ENCODE measurements at places on chromosomes 1 and 21.

- DNase-seq, result no peak
These were observed at the start of gene RIIAD1 for GRCh38 chr1:151720974-151721787. TSS of gene RIIAD1 (plus strand) at chr1:151721522. CDS start at chr1:151721537, 15 bp downstream.

- DNase-seq, result no peak
These were observed 45.0 kb downstream of the GNG12 start for GRCh38 chr1:67788238-67788790.

DNA sequence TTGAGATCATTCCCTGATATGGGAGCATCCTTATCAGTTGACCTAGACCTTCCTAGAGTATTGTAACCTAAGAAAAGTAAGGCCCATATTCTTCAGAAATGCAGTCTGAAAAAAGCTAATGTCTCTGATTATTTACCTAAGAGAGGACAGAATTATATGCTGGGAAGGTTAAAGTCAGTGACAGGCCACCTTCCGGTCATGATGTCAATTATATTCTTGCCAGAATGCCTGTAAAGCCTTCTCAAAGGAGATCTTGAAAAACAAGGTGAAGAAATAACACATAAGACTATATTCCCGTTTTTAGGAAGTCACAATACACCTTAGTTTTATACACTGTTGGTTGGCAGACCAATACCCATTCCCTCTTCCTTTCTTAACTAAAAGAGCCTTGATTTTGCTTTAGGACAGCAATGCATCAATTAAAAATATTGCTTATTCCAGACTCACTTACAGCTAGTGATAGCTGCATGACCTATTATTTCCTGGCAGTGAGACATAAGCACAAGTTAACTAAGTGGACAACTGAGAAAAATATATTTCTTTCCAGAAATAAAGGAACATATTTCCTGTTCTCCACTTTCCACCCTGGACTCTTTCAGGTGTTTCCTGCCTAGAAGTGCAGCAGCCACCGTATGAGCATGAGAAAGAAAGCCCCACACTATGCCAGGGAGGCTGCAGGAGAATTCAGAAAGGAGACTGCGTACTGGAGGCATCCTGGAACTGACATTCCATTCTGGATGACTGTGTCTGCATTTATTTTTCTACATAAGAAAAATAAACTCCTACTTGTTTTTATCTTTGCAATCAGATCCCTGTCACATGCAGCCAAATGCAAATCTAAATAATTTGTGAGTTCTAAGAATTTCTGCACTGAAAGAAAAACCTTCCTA is 332.9 kb upstream of the PTBP2 start:
- no peak for DNase-seq

DNA sequence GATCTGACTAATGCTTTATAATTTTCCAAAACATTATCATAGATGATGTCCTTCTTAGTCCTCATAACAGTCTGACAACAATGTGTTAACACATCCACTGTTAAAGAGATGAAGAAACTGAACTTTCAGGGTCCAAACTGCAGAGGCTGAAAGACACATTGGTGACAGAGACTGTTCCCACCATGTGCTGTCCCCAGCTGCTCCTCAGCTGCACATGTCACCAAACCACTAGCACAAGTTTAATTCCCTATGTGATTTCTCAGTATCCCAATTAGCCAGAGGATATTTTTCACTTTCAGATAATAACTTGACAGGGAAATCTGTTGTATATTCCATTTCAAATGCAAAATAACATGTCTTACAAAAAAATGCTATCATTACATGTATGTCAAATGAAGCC is 24.6 kb downstream of the LAMC2 start:
- DNase-seq, result no peak

- DNase-seq, result no peak
These were observed 67.9 kb upstream of the EFHD2 start for GRCh38 chr1:15341634-15342407.

GRCh38 chr1:229339520-229339919 is 3.3 kb downstream of the CCSAP start:
- no peak for DNase-seq

DNA sequence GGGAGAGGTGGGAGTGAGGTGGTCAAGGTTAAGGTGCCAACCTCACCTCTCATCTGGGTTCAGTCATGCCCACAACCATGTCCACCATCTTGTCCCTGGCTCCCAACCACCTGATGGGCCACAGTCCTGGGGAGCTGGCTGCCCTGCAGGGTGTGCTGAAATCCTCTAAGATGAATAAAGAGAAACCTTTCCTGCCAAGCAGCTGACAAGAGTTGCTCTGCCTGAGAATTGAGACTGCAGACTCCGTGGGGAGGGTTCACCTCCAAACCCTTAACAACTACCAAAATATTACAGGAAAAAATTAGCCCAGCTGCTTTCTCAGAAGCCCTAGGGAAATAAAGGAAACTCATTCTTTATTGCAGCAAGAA is 15.2 kb upstream of the FGR start:
- no peak for DNase-seq

- DNase-seq, result no peak
These were observed 10.0 kb downstream of the FOXJ3 start for GRCh38 chr1:42325014-42325402.

- DNase-seq, result no peak
These were observed 28.2 kb downstream of the SLC2A1 start for GRCh38 chr1:42930178-42931107.

- no peak for DNase-seq
These were observed 15.9 kb downstream of the DUSP10 start for GRCh38 chr1:221725735-221726672.

DNA sequence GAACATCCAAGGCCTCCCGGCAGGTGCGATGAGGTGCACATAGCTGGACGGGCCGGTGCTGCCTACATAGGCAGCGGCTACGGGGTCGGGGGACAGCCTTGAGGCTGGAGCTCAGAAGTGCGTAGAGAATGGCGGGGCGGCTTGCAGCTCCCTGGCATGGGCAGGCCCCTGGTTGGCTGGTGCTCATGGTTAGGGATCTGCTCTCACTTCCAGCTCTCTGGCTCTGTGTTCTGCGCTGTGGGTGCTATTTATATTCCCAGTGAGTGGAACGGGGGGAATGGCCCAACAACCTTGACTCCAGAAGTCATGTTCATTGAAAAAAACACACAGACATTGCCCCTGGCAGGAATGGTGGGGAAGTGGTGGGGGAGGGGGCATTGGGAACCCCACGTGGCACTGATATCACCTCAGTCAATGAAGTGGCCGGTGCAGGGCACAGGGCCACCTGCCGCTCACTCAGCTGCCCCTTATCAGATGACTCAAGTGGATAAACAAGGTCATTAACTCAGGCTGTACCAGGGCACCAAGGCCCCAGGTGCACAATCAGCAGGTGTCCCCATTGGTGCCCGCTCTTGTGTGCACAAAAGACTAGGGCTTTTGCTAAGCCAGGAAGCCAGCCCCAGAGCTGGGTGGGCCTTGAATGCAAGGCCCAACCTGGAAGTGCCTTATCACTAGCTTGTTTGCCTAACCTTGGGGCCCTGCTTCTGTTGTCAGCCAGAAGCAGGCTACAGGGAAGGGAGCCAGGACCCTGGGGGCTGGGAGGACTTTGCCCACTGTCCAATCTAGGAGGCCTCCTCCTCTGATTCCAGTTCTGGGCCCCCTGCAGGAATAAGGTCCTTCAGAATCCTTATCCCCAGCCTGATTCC is at the start of gene NR0B2:
NR0B2 (minus strand) TSS at position 222 of the 866 bp plus-strand sequence; CDS start at position 187, 35 bp downstream.
- DNase-seq, result no peak

GRCh38 chr1:58397187-58397820 is 149.2 kb downstream of the OMA1 start:
- DNase-seq, result no peak

DNA sequence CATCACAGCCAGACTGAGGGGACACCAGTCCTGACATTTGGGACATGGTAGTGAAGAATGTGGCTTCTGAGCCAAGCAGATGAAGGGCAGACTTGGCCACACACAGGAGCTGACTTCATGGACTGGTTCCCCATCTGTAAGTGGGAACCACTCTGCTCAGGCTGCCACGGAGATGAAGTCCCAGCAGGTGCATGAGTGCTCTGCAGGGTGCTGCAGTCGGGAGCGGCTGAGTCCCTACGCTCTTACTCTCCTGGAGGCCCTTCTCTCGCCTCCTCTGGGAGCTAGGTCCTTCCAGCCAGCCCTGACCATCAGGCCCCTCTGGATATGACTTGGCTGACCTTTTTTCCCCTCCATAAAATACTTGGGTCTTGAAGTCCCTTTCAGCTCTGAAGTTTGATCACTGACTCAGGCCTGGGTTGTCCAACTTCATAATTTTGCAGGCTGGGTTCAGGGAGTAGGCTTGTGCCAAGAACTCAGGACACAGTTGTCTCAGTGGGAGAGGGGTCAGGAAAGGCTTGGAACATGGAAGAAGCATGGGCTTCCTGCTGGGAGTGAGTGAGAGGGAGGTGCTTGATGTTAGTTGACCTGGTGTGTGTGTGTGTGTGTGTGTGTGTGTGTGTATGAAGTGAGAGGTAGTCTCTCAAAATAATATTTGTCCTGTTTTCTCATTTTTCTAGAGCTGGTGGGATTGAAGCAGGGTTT is 21.0 kb upstream of the EPS8L3 start:
- no peak for DNase-seq

DNA sequence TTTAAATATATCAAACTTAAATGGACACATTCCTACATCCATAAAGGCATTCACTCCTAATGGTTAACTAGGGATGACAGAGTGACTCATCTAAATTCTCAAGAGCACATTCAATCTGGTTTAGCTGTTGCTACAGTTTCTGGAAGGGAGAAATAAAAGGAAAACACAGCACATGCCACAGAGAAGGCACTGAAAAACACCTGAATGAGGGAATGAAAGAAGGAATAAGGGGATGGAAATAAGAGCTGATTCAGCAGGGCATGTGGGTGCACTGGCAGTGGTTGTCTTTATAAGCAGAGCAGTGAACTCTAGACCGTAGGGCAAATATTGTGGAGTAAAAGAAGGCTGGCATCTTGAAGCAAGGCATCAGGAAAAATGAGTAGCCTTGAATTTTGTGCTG is 79.3 kb downstream of the LHX4 start:
- no peak for DNase-seq

GRCh38 chr1:32741059-32741412 is 38.5 kb upstream of the SYNC start:
- DNase-seq, result no peak

DNA sequence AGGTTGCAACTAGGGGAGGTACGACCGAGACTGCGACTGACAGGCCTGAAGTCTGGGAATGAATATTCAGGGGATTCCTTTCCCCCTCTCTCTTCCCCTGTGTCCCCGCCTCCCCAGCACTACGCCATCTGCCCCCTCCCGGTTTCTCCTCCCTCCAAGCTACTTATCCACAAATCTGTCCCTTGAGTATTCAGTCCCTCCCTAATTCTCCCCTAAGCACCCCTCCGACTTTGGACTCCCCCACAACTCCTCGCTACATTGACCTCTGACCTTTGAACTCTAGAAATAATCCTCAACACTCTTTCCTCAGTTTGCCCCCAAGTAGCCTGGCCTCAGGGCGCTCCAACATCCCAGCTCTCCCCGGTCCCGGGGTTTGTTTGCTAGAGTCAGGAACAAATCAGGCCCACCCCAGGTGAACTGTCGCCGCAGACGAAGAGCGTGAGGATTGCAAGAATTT is 393 bp downstream of the LYSMD1 start:
- DNase-seq, result no peak

All from left renal cortex interstitium (tissue), 4 donors.